HS-27A (cell line): ENCODE measurements at places on chromosomes 7 and 10.

DNA sequence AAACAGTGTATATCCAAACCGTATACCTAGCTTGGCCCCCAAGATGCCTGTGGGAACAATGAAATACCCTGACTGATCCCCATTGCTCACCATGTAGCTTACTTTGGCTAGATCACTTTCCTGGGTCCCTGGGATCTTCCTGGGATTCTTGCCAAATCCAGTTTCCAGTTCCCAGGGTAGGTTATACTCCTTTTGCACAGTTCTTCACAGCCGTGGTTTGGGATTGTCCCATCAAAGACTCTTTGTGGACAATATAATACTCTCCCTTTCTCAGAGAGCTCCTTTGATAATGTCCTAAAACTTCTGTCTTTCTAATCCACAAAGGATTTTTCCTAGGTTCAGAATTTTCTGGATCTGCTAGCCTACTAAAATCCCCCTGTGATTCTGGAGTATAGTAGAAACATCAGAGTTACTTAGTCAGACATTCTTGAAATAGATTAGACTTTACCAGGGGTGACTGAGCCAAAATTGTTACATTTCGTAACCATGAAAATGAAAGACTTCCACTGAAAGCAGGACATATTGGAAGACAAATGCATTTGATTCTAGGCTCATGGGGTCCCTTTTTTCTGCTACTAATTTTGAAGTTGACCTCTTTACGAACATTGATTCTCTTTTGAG is 388.3 kb upstream of the ETV1 start:
- peak; percentile 43 for DNase-seq

- no peak for DNase-seq
These were observed 689.7 kb upstream of the CELF2 start for GRCh38 chr10:10327934-10328333.

- DNase-seq: no peak
These were observed 23.6 kb upstream of the PLEKHA1 start for GRCh38 chr10:122350893-122351292.

- no peak for DNase-seq
These were observed 31.3 kb upstream of the IL15RA start for GRCh38 chr10:6008497-6009142.

DNA sequence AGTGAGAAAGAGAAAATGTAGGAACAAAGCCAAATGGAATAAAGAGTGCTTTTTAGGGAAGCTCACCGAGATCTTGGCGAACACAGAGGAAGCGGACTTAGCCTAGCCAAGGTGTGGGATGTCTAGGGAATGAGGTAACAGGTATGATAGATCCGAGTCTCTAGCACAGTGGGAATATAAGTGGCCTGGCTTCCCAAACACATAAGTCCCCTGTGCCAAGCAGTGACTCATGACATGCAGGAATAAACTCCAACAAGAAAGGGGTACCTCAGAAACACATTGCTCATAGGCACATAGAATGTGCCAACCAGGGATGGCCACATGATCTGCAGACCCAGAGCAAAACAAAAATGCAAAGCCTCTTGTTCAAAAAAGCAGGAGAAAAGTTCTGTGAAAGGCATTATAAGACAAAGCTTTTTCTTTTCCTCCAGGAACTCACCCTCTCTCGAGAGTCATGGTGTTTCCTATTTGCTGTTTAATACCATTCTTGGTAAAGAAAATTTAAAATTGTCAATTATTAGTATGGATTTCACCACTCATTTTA is 542.5 kb downstream of the GATA3 start:
- DNase-seq: no peak
